Airway epithelial cell (primary cell): ENCODE measurements at places on chromosomes 7 and 10. TPM values are rescaled to one million over a fixed set of nuclear protein-coding genes. Genes with fewer than 3 reads are reported as not detected.

Gene STK31
- total RNA-seq, result not detected in 2 replicates

Gene INSYN2A
- total RNA-seq, result under 0.01 TPM in 1 of 2 replicates, not detected in the other

Gene GJC3
- not detected in 2 replicates for total RNA-seq

Gene CALY
- total RNA-seq, result not detected in 2 replicates

Gene CYP51A1
- total RNA-seq, result 149 and 188 TPM in 2 replicates

Gene GFRA1
- 0.07 TPM in 1 of 2 replicates, not detected in the other for total RNA-seq

Gene RASA4B
- 0.51 and 2.5 TPM in 2 replicates for total RNA-seq

Gene CYP26A1
- not detected in 2 replicates for total RNA-seq
